Omental fat pad (tissue), 4 donors: ENCODE measurements at places on chromosomes 2 and 18. TPM values are rescaled to one million over a fixed set of nuclear protein-coding genes. Genes with fewer than 3 reads are reported as not detected.

GRCh38 chr2:232310696-232311095, 67.9 kb upstream of the ALPP start:
- no peak for DNase-seq

Gene ITGB6
- not detected for total RNA-seq

DNA sequence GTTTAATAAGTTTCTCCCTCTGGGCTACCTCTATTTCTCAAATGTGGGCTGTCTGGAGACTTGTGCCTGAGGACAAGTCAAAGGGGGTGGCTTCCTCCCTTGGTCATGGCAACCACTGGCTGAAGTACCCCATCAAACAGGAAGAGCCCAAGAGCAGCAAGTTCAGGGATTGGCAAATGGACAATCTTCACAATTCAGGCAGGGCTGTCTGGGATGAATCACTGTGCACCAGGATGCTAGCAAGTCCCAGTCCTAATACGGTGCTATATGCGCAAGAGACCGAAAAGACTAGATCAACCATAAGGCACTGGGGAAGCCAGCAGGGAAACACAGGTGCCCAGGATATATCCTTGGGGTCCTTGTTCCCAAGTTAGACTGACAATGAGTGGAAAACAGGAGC, 75.5 kb downstream of the ANTXR1 start:
- DNase-seq, result no peak

DNA sequence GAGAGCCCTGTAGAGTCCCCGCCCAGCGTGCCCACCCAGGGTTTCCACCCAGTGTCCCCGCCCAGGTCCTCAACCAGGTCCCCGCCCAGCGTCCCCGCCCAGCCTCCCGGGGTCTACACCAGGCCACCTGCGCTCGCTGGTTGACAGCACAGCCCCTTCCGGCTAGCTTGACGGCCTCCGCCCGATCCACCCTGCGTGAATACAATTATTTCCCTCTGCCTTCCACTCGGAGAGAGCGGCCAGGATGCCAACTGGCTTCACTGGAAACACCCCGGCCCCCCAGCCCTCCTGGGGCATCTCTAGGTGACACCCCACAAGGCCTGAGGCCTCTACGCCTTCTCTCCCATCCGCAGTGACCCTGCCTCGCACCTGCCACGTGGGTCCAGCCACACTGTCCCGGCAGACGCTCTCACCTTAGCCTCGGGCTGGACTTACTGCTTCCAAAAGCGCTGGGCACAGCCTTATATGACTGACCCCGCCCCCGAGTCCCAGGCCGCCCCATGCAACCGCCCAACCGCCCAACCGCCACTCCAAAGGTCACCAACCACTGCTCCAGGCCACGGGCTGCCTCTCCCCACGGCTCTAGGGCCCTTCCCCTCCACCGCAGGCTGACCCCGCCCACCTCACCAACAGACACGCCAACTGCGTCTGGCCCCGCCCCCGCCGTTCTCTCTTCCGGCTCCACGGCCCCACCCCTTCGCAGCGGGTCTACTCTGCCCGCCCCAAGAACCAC, 188.1 kb downstream of the LAMA1 start:
- DNase-seq, result no peak

Gene NEU4
- 3.5 TPM for total RNA-seq
